Right lung (tissue), 10 donors: ENCODE measurements at places on chromosomes 13 and 19. TPM values are rescaled to one million over a fixed set of nuclear protein-coding genes. Genes with fewer than 3 reads are reported as not detected.

GRCh38 chr13:29359181-29359580, 236.3 kb downstream of the SLC7A1 start:
- DNase-seq, result no peak

The SYDE1 gene
- polyA plus RNA-seq, result 33.0 TPM

The ZNF28 gene
- polyA plus RNA-seq, result 16.7 TPM

The PLPP2 gene
- 3.9 TPM for polyA plus RNA-seq

DNA sequence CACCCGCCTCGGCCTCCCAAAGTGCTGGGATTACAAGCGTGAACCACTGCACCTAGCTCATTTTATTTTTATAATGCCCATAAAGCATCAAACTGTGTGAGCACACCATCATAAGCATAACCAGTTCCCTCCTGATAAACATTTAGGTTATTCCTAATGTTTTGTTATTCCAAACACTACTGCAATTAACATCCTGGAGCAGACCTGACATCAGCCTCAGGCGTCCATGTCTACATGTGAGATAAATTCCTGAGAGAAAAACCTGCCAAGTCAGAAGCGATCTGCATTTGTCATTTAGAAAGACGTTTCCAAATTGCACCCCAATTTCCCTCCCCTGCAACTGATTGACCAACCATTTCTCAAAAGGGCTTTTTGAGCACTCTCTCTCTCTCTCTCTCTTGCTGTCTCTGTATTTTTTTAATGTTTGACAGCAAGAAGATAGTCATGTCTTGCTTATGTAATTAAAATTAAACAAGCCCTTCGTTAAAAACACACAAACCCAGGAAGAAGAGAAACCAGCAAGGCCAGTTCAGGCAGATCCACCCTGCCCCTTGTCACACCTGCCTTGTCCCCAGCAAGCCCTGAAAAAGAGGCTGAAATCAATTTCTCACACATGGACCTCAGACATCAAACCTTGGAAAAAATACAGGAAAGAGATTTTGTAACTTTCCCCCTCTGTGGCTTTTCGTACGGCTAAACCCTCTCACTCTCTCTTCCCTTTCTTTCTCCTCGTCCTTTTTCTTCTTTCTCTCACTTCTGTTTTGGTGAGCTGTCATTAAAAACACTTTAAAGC, 9.9 kb downstream of the LYPD3 start:
- DNase-seq, result no peak

- DNase-seq, result peak; percentile 42
These were observed at the start of gene HTR2A for GRCh38 chr13:46896341-46897137. Gene HTR2A (minus strand): TSS chr13:46897053. CDS start chr13:46895906, 1,147 bp downstream.

The IGFL2 gene
- 1.3 TPM for polyA plus RNA-seq

- DNase-seq, result no peak
These were observed 133.5 kb downstream of the UQCRFS1 start for GRCh38 chr19:29079356-29080032.

- peak; percentile 92 for DNase-seq
These were observed at the start of gene CLN5 for GRCh38 chr13:76991796-76992547. Gene CLN5 (plus strand): TSS chr13:76992081. CDS start chr13:76992099, 18 bp downstream.

DNA sequence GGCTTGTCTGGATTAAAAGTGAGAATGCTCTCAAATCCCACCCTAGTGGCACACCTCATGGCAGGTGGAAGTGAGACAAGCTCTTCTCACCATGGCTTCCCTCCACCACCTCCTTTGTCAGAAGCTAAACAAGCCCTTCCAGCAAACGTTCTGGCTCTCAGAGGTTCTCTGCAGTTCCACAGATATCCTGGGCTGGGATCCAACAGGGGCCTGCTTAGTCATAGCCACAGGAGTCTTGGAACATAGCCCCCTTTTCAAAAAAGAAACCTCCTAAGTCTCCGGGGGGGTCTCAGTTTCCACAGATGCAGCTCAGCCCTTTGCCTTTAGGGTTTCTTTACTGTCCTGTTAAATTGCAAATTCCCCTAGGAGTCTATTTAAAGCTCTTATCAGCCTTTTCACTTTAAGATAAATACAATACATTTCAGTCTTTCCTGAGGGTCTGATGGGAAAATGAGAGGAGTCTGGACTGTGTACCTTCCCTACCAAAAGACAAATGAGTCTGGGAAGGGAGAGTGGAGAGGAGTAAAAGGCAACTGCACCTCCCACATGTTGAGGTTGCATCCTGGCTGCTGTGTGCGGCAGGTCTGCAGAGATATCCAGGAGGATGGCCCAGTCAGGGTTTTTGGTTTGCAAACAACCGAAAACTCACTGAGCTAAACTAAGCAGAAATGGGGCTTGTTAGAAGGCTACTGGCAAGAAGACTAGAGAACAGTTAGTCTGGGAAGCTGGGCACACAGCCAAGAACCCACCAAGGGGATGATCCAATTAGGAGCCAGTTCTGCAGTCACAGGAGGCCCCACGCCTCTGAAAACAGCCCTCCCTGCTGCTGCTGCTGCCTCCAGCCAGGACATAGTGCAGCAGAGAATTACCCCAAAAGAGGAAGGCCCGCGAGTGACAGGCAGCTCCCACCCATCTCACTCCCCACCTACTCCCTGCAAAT, 41.4 kb upstream of the SERP2 start:
- DNase-seq, result peak; percentile 38

DNA sequence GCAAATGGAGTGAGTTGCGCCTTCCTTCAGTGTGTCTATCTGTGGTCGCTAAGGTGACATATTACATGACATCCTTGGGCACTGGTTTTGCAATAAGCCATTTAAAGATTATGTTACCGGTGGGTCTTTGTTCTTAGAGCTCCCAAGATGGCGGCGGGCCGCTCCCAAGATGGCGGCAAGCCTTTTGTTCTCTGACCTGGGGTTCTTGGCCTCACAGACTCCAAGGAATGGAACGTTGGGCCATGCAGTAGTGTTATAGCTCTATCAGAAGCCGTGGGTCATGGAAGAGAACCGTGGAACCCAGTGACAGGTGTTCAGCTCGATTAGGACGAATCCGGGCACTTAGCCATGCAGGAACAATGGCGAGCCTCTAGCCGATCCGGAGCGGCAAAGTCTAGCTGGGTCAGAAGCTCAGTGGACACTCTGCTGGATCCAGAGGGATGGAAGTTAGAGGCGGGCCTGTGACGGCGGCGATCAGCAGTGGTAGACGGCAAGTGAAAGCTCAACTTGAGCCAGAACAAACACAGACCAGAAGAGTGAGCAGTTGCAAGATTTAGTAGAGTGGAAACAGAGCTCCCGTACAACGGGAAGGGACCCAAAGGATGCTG, 188.6 kb downstream of the TEX29 start:
- no peak for DNase-seq

The ATP11A gene
- polyA plus RNA-seq, result 420 TPM

The PRR20D gene
- not detected for polyA plus RNA-seq

DNA sequence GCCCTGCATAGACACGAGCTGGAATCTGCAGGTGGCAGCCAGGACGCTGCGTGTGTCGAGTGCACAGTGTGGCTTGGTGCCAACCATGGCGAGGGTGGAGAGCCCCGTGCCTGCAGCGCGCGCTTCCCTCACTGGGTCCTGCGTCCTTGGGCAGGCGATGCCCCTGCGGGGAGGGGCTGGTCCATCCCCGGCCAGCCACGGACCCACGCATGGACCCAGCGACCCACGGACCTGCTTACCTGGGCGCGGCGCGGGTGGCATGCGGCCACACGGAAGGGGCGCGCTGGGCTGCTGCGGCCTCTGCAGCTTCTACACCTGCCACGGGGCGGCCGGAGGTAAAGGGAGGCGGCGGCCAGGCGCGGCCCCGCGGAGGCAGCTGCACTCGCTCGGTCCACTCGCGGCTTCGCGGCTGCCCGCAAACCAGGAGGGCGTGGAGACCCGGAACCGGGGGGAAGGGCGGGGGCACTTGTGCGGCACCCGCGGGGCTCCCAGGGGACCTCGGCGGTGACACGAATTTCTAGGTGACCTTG, 569 bp upstream of the MCF2L start:
- DNase-seq, result peak; percentile 36

GRCh38 chr19:55809381-55810058, 22.3 kb downstream of the NLRP11 start:
- no peak for DNase-seq

DNA sequence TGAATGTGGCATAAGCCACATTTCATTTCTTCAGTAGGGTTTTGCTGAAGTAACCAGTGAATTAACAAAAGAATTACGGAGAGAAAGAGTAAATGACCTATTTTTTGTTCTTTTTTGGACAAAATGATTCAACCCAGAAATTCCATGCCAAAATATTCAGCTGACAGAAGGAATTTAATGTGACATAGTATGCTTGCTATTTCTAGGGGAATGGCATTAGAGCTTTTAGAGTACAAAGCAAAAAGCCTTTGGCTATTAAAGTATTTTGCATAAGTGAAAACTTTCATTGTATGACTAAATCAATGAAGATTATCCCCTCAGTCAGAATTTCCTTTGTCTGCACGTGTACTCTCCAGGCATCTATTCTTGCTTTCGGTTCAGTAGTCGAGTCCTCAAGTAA, 465.3 kb downstream of the COG6 start:
- no peak for DNase-seq
